SK-MEL-5 (cell line): ENCODE measurements at places on chromosomes 1 and 21. TPM values are rescaled to one million over a fixed set of nuclear protein-coding genes. Genes with fewer than 3 reads are reported as not detected.

DNA sequence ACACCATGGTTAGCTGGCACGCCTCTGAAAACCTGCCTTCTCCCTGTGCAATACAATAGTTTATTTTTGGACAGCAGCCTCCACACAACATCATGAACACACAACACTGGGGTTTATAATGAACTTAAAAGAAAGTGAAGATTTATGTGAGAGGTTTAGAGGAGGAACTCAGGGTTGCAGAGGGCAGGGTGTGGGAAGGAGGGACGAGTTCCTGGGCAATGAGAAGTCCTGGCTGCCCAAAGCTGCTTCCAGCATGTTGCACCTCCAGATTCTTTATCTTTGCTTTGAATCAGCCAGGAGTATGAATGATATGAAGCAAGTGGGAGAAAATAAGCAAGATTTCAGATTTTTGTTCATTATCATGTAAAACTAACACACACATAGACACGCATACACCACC lies 11.3 kb upstream of the LRRC8D start:
- no peak for DNase-seq

DNA sequence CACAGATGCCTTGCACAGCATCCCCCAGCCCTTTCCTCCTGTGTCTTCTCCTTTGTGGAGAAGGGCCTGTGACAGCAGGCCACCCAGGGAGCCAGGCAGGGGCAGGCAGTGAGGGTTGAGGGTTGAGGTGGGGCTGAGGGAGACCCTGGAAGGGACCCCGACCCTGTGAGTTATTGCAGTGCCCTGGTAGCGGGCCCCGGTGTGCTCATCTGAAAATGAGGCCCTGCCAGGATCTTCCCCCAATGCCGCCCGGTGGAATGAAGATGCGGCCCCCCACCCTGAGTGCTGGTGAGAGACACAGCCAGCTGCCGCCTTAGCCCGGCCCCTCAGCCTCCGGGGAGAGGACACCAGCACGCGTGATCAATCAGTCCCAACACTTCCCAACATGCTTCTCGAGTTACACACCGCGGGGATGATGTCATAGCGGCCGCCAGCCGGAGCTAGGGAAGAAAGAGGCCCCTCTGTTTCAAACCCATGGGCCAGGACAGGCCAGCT lies 36.2 kb upstream of the ACTRT2 start:
- DNase-seq = peak; percentile 32

GRCh38 chr1:66840929-66841328 lies 39.9 kb upstream of the INSL5 start:
- DNase-seq = no peak

- DNase-seq = peak; percentile 50
These were observed 16.6 kb upstream of the EYA3 start for GRCh38 chr1:28104866-28105467.

DNA sequence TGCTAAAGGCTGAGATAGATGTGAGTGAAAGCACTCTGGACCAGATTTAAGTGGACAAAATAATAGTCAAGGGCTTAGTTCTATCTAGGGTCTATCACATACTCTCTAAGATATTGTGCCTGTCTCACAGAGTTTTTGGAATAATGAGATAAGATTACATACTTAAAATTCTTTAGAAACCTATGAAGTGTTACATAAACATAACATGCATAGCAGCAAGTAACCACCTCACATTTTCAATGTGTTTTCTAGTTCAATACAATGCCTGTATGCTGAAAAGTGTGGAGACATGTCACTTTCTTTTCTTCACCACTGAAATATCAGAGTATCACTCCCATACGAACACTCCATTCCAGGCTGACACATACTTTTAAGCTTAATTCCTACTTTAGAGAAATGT lies 16.2 kb downstream of the SDCCAG8 start:
- no peak for DNase-seq

DNA sequence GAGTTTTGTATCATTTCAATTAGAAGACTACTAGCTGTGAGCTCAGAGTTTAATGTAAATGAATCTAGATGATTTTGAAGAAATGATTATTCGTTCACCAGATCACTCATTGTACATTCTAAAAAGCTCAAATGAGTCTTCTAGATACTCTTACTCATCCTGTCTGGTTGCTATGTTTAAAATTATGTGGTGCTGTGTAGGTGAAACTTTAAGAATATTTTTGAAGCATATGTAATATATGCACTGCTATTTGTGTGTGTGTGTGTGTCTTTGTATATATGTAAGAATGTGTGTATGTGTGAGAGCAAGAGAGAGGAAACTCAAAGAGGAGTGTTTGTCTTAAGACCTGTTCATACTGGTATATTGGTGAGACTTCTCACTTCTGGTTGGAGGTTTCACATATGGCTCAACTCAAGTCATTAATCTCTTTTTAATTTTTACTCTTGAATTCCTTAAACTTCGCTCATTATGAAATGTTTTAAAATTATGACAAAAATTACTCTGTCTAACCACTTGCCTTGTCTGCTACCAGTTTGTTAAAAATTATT lies 8.6 kb upstream of the C1orf105 start:
- no peak for DNase-seq

DNA sequence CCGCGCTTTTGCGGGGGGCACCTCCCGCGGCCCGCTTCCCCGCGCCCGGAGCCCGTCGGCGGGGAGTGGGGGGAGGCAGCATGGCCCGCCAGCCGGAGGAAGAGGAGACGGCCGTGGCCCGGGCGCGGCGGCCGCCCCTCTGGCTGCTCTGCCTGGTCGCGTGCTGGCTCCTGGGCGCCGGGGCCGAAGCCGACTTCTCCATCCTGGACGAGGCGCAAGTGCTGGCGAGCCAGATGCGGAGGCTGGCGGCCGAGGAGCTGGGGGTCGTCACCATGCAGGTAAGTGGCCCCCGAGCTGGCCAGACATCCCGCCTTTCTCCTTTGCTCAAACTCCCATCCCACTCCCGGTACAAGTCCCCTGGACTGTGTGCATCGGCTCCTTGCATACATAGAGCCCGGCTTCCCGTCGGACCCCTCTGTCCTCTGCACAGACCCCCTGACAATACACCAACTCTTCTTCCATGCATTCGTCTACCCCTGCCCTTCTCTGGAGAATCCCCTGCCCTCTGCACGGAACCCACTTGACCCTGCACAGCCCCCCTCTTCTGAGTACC lies 812 bp downstream of the CACHD1 start:
- peak; percentile 7 for DNase-seq

GRCh38 chr1:224554620-224555259 lies 61.4 kb upstream of the CNIH3 start:
- no peak for DNase-seq

GRCh38 chr1:110161849-110162248 lies 11.6 kb downstream of the SLC6A17 start:
- DNase-seq = no peak

GRCh38 chr1:185562461-185563359 lies 171.5 kb upstream of the HMCN1 start:
- DNase-seq = no peak

GRCh38 chr1:229094476-229095311 lies 176.2 kb upstream of the RAB4A start:
- DNase-seq = peak; percentile 4

DNA sequence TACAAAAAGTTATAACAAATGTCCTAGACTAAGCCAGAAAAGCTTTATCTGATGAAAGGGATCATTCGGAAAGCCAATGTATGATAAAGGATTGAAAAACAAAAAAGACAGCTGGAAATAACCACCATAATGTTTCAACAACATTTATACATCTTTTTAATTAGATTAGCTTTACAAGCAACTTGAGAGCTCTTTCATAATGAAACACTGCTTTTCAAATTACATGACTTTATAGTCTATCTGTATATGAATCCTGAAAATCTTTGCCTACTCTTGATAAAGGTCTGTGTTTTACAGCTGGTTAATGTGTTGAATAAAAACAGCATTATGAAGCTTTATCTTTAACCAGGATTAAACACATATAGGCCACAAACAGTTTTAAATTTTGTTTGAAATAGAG lies 25.5 kb downstream of the SPRTN start:
- no peak for DNase-seq

DNA sequence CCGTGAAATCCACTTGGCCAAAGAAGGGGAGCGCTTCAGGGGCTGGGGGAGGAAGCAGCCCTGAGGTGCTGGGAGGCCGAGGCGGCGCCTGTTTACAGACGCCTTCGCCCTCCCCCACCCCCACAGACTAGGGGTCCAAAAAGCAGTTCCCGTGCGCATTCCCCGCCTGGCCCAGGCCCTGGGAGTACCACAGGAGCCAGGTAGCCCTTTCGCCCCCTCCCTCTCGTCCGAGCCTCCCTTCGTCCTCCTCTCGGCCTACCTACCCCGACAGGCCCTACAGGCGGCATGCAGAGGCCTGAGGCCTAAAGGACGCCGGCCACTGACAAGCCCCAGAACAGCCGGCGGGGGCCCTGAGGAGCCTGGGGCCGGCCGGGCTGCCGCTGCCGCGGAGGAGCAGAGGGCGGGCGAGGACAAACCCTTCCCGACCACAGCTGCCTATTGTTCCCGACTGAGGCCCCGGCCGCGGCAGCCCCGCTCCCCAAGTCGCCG lies 522 bp downstream of the RC3H1 start:
- DNase-seq = peak; percentile 39

Gene RGS13
- not detected in 2 replicates for total RNA-seq

Gene OPRD1
- total RNA-seq = under 0.01 TPM in 1 of 2 replicates, not detected in the other

Gene PRDM2
- 4.5 and 8.3 TPM in 2 replicates for total RNA-seq

Gene OR2AK2
- total RNA-seq = not detected in 2 replicates

Gene ALPL
- 0.29 and 0.50 TPM in 2 replicates for total RNA-seq

Gene TNNT2
- total RNA-seq = not detected in 2 replicates

Gene OR2L3
- not detected in 2 replicates for total RNA-seq

Gene PTAFR
- 0.24 and 0.29 TPM in 2 replicates for total RNA-seq
